ENCODE measurements at places on chromosomes 6 and 20. TPM values are rescaled to one million over a fixed set of nuclear protein-coding genes. Genes with fewer than 3 reads are reported as not detected.

The RBPJL gene
- not detected for total RNA-seq

The SYCP2 gene
- total RNA-seq: 0.23 TPM

The DNMT3B gene
- total RNA-seq: 5.8 TPM

The NR2E1 gene
- not detected for total RNA-seq

DNA sequence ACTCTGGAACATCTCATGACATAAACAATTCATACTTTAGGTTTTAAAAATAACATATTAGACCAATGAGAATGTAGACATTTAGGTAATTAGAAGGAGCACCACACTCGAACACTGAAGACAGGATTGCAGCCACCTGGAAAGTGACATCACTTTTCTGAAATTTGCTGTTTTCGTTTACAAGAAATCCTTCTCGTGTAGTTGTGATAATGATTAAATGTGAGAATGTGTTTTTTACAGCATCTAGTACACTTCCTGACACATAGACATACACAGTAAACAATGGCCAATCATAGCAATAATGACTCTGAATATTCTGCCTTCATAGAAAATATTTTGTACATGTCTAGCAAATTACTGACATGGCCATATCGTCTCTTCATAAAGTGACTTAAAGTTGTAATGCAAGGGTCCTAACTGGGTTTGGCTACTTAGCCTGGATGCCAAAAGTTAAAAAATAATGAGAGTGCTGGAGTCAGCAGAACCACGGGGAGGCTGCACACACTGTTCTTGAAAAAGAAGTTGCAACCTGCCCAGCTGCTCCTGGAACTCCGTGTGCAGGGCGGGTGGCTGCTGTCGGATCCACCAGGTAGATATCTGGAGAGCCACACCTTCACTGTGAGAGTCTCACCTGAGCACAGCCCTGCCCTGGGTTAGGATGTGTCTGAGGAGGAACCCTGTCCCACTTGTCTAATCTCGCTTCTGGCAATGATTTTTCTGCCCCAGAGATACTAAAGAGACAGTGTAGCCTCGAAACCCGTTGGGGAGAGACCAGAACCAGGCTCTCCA is 212.9 kb downstream of the QKI start:
- DNase-seq: no peak

- no peak for DNase-seq
Measured at GRCh38 chr6:1838604-1839213, 229.0 kb downstream of the FOXC1 start.

GRCh38 chr6:102154176-102154575 is 760.7 kb downstream of the GRIK2 start:
- DNase-seq: no peak

DNA sequence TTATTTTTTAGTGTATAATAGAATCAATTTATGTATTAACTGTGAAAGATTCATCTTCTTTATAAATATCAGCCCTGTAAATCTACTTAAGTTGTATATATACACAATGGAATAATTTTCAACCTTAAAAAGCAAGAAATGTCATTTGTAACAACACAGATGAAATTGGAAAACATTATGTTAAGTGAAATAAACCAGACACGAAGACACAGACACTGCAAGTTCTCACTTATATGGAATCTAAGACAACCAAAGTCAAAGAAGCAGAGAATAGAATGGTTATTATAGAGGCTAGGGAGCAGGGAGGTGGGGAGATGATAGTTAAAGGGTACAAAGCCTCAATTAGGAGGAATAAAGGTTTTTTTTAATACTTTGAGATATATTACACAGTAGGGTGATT is 1404.4 kb downstream of the HACE1 start:
- no peak for DNase-seq

- DNase-seq: no peak
Measured at GRCh38 chr6:30112402-30112994, 392 bp downstream of the TRIM31 start.

GRCh38 chr6:37576336-37576737 is 76.6 kb upstream of the CCDC167 start:
- DNase-seq: no peak

- DNase-seq: no peak
Measured at GRCh38 chr20:58045579-58045978, 182.9 kb downstream of the ANKRD60 start.

DNA sequence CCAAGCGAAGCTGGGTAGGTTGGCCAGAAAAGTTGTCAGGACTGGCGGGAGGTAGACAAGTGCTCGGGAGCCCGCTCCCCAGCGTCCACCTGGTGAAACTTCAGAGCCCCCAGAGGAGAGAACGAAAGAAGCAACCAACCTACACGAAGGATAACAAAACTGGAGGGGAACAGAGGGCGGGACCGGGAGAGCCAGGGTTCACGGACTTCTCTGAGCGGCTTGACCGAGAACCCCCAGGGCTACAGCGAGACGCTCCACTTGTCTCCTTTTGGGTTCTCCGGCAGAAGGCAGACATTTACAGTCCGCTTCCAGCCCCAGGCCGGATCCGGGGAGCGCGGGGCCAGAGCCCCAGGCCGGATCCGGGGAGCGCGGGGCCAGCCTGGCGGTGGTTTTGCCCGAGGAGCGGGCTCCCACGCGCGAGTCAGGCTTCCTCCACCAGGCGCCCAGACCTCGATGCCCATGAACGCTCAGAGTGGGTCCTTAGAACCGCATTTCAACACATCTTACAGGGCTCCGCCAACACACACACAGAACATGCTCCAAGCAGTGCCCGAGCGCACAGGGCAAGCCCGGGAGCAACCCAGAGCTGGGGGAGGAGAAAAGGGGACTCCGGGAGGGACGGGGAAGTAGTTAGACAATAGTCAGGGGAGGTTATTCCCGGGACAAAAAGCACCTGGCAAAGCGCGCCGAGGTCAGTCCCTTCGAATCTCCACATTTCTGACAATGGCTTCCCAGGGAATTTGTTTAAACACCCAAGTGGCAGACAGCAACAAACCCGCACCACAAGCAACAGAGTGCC is 1.1 kb downstream of the PTPRK start:
- no peak for DNase-seq

DNA sequence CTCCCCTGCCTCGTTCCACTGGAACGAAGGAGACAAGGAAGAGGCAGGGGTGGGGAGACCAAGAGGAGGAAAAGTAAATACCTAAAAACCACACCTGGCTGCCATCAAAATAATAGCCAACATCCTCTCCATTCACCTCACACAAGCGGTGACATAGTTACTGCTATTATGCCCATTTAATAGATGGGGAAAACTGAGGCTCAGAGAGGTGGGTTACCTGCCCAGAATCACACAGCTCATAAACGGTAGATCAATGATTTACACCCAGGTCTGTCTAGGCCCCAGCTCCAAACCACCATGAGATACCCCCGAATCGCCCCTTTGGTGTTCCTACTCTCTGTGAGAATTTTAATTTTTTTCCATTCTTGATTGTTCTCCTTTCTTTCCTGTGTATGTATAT is 253.8 kb downstream of the BMP7 start:
- DNase-seq: no peak

GRCh38 chr6:29926413-29927274 is 15.7 kb upstream of the HLA-A start:
- no peak for DNase-seq

DNA sequence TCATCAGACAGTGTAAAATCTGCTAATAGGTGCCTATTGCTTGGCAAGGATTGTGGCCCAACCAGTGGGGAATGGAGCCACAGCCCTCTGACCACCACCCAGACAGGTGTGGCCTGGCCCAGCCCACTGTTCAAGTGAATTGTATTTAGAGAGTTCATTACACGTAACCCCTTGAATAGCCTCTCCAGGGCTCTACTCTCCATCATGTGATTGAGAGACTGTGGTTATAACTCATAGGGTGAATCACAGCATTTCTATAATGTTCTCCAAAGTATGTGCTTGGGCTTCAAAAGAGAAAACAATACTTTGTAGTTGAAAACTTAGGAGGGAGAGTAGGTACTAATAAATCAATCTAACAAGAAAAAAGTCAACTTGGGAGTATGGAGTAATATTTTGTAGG is 38.4 kb downstream of the ALDH8A1 start:
- DNase-seq: no peak

DNA sequence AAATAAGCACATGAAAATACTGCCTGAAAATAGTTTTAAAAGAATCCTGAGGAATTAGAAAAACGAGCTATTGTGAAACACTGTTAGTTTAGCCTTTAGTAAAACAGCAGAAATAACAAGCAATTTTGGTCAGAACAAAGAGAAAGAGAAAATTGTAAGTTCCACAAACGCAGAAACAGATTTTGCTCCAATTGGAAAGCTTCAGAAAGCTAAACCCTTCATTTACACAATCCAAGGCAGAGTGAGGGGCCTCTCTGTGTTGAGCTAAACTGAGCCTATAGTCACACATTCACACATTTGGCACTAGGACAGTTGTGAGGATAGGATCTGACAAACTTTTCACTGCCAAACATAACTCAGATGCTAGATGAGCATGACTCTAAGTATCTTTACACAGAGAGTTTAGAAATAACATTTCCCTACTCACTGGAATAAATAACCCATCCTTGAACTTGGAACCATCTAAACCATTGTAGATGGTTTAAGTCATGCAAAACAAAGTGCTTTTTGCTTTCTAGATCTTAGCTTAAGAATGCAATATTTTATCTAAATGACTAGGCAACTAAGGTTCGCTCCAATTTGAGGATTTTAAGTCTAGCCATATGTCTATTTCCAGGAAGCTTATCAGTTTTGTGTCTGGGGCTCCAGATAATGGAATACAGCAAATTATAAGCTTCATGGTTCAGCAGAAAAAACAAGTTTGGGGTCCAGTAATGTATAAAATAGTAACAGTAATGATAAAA is 122.6 kb downstream of the SGK1 start:
- no peak for DNase-seq

DNA sequence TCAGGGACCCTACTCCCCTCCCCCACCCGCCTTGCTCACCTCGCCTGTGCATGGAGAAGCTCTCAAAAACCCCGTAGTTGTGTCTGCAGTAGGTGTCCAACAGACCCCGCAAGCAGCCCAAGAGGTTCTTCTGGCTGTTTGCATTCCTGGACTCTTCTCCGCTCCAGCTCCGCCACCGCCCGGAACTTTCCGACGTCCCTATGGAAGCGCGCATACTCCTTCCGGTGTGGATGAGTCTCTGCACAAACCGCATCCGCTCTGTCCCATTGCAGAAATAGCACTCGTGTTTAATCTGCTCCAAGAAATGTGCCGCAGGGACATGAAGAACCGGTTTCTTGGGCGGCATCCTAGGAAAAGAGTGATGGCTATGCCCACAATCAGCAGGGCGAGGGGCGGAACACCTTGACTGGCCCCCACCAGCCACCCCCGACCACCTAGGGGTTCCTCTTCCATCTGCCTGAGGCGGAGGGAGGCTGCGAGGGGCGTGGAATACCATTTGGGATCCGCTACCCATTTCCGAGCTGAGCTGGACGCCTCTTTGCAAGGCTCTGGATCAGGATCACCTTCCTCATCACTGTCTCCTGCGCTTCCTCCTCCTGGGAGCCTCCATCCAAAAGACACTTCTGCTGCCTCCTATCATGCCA is 20.2 kb downstream of the HLA-DRA start:
- no peak for DNase-seq

- DNase-seq: no peak
Measured at GRCh38 chr6:74834967-74835366, 370.9 kb downstream of the COL12A1 start.

DNA sequence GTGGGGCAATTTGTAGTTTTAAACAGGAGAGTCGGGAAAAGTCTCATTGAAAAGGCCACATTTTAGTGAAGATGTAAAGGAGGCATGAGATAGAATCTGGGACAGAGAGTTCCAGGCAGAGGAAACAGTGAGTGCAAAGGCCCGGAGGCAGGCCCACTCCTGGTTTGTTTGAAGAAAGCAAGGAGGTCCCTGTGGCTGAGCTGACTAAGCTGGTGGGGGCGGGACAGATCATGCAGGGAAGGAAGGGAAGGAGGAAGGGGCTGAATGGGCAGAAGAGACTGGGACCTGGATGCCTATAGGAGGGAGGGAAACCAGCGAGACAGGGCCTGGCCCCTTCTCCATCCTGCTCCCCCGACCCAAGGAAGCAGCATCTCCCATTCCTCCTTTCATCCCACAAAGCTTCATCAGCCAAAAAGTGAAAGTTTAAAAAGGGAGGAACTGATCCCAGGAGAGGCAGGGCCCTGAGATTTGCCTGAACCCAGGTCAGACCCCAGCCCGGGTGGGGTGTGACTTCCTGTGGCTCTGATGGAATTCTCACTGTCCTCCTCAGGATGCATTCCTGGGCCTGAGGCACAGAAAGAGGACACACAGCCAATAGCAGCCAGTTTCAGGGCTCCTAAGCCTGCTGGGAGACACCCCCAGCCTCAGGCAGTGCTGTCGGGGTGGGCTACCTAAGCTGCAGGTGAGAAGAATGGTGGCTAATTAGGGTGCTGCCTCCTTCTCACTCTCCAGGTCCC is 54.2 kb upstream of the SIRPA start:
- DNase-seq: no peak

GRCh38 chr6:150680510-150680909 is 80.8 kb downstream of the PLEKHG1 start:
- DNase-seq: no peak

Measured in glomerular endothelial cell (primary cell).